ENCODE measurements at places on chromosomes 2 and 18.
A peak's percentile ranks its signal among the peaks of the same experiment; 100 is the strongest.

- no peak for DNase-seq
Measured at GRCh38 chr2:88350331-88351248, 101.9 kb downstream of the FOXI3 start.

DNA sequence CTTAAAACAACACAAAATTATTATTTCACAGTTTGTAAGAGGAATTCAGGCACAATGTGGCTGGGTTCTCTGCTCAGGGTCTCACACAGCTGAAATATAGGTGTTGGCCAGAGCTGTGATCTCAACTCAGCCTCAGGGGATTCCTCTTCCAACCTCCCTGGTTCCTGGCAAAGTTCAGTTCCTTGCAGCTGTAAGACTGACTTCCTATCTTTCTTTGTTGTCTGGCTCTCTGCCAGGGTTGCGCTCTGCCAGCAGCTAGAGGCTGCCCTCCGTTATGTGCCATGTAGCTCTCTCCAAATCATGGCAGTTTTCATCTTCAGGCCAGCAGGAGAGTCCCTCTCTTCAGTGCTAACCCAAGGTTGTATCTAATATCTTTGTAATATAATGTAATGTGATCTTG is 272.5 kb upstream of the KCNJ3 start:
- DNase-seq, result no peak

GRCh38 chr2:130827502-130828251 is 9.0 kb upstream of the ARHGEF4 start:
- DNase-seq, result no peak

DNA sequence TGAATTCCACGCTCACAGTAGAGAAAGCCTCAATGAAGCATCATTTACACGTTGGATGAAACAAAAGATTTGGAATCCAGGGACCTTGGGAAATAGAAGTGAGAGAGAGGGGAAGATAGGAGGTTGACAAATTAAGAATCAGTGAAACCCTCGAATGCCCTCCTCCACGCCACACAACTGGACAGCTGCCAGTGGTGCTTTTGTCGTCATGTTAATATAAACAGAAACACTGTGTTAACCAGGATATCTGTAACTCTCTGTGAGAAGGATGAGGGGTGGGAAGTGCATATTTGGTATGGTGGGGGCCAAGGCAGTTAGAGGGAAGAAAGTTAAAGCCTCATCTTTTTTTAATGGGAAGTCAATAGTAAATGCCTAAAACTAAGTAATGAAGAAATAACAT is 108.7 kb downstream of the GFPT1 start:
- no peak for DNase-seq

GRCh38 chr2:58770846-58771245 is 529.7 kb upstream of the FANCL start:
- no peak for DNase-seq

DNA sequence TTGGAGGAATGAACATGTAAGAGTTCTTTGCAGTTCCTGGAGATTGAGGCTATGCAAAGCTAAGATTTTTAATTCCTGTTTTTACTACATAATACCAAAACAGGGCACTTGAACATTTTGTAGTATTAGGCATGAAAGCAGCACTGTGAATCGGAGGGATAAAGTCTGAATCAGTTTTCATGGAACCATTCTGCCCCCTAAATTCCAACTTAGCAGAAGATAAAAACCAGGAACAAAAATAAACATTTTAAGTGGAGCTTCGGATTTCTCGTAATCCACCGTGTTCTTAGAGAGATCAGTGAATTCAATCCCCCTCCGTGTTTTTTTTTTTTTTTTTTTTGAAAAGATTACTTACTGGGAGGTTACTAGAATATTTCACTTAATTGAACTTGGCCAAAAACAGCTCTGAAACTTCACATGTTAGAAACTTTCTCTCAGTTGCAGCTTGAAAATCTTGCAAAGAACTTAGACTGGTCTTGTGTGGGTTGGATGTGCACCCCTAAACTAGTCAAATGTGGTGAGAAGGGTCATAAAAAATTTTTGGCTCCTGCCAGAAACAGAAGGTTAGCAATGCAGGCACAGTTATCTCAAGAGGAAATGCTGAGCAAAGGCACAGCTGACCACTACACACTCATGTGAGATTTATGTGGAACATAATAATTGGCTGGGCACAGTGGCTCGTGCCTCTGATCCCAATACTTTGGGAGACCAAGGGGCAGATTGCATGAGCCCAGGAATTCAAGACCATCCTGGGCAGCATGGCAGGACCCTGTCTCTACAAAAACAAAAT is 145.4 kb upstream of the RNF152 start:
- no peak for DNase-seq

- no peak for DNase-seq
Measured at GRCh38 chr2:207254591-207255464, 89.1 kb upstream of the KLF7 start.

DNA sequence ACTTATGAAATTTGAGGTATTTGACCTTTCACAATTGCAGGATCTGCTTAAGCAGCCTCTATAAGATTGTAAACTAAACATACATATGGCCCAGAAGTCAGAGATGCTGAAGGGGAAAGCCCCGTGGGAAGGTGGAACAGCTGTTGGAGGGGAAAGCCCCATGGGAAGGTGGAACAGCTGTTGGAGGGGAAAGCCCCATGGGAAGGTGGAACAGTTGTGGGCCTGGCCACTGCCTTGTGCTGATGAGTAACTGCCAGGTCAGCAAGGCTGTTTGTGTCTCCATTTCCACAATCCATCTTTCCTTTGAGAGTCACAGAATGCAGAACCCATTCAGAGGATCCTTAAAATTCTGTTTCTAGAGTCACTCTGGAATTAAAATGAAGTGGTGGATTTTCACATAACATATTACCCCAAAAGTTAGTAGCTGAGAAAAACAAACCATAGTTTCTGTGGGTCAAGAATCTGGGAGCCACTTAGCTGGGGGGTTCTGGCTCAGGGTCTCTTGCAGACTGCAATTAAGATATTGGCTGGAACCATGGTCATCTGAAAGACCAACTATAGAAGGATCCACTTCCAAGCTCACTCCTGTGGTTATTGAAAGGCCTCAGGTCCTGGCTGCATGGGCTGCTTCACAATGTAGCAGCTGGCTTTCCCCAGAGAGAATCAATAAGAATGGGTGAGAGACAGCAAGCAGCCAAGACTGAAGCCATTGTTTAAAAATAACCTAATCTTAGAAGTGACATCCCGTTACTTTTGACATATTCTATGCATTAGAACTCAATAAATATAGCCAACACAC is 86.6 kb upstream of the CAVIN2 start:
- DNase-seq, result no peak

DNA sequence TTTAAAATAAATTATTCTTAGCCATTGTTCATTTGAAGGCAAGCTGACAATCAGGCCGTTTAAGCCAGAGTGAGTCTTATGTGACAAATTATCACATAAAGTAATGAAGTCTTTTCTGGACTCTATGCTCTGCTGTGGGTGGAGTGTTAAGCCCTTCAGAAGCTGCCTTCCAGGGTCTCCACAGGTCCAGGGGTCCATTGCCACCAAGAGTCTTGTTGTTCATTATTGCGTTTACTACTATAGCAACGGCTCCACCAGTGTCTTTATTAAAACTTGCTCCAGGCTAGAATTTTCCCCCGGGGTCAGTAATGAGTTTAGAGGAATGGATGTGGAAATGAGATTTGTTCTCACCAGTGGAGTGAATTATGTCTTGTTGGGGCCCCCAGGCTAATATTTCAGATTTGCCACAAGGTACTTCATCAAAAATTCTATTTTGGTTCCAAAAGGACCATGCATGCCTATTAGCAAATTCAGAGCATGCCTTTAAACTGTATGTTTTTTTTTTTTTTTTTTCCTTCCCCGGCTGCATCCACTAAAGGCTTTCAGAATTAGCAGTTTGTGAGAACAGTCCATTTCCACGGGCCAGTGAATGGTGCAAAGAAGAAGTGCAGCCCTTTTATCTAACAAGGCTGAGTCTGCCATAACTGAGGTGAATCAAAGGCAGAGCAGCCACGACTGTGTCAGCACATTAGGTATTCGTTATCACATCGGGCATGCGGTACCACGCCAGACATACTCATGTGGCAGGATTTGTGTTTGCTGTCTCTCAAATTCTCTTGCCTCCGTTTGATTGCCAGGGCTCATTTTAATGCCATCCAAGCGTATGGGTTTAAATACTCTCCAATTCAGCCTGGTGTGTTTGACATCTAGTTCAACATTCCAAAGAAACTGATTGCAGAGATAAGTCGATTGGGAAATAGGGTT is 26.2 kb upstream of the LRRTM1 start:
- no peak for DNase-seq

GRCh38 chr2:112915300-112916144 is 4.6 kb downstream of the IL37 start:
- DNase-seq, result no peak

DNA sequence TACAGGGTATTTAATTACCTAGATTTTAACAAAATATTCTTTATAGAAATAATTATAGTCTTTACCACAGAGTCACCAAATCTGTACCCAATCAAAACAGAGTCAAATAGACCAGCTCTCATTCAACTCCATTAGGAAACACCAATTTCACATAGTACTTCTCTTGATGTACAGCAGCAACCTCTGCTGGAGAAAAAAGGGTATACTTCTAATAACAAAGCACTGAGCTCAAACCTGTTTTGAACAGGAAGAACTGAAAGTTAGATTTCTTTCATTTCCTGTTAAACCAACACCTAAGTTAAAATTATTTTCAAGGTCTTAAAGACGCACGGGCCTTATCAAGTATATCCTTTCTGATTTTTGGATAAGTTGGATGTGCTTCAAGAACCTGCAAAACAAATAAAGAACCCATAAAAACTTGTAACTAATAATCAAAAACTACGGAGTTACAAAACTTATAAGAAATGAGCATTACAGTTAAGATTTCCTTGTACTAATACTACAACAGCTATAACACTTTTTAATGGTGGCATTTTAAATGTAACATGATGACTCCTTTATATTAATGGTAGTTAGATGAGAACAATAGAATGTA is 79.0 kb downstream of the TTC21B start:
- DNase-seq, result peak; percentile 4

DNA sequence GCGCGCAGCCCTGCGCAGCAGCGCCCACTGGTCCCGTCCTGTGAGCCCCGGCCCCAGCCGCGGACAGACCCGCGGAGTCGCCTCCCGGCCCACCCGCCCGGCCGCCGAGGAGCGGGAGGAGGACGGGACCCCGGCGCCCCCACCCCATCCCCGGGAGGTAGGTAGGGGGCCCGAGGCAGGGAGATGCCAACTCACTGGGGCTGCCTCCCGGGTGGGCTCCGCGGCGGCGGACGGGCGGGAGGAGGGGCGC is 160 bp downstream of the SPTBN1 start:
- DNase-seq, result no peak

DNA sequence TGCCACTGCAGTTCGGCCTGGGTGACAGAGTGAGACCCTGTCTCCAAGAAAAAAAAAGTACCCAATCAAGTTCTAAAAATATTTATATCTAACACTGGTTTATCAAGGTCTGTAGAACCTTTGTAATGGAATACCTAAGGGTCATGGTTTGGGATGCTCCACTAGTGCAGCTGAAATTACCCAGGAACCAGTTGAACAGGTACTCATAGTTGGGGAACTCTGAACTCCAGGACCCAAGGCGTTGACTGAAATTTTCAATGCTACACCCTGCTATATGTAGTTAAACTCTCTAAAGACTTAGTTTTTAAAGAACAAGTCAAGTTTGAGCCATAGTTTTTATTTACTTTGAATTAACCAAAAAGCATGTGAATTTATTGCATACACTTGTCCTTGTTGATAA is 55.1 kb downstream of the FAM117B start:
- no peak for DNase-seq

DNA sequence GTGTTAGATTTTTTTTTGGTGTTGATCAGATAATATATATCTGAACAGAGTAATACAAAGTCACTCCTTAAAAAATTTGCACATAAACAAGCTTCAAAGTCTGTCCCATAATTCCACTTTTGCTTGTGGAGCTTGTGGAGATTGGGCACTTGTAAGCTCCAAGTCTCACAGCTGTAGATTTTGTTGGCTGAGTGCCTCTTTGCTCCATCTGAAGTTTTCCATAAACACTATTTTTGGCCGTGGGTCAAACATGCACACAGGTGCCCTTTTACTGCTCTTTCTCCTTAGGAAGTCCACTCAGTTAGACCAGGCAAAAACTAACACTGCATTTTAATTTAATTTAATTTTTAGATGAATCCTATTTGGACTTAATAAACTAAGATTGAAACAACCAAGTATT is 3.6 kb upstream of the KCNJ13 start:
- no peak for DNase-seq

DNA sequence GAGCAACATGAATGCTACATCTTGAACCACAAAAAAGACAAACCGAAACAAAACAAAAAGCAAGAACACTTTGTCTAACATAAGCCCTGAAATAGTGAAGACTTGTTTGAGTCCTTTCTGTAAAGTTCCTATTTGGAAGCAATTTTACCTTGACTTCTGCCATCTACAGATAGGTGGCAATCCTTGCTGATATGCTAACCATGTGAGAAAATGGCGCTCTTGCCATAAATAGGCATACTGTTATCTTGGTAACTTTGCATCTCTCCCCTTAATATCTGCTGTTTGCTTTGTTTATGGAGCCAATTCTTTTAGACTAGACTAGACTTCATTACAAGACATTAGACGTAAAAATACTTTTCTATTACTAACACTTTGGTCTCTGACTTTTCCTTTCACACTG is 49.4 kb upstream of the PNPT1 start:
- no peak for DNase-seq

DNA sequence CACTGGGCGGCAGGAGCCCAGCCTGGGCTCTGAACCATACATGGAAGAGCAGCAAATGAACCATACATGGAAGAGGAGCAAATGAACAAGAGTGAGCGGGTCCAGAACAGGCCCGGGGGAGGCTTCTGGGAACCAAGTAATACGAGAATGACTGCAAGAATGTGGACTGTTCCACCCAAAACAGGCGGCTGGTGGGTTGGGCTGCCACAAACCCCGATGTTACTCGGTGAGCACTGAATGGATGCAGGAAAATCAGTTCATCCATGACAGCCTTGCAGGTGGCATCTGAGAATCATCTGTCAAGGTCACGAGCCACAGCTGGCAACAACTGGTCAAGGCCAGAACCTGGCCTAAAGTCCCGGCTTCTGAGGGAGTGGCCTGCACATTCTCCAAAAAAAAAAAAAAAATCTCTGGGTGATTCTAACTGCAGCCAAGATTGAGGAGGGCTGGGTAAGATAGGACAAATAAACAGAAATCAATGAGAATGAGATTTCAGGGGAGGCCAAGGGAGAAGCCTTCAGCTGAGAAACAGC is 106.1 kb downstream of the ZNF516 start:
- no peak for DNase-seq

- DNase-seq, result no peak
Measured at GRCh38 chr18:23277399-23277798, 142.1 kb downstream of the CABLES1 start.

GRCh38 chr2:24915796-24916195 is 4.2 kb downstream of the ADCY3 start:
- DNase-seq, result no peak

DNA sequence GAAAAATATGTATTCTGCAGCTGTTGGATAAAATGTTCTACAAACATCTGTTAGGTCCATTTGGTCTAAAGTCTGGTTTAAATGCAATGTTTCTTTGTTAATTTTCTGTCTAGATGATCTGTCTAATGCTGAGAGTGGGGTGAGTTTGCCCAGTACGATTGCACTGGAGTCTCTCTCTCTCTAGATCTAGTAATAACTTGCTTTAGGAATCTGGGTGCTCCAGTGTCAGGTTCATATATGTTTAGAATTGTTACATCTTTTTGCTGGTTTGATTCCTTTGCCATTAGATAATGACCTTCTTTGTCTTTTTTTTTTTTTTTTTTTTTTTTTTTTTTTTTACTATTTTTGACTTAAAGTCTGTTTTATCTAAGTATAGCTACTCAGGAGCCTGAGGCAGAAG is 10.4 kb downstream of the GCC2 start:
- no peak for DNase-seq
